ENCODE measurements at places on chromosomes 7 and 10.

DNA sequence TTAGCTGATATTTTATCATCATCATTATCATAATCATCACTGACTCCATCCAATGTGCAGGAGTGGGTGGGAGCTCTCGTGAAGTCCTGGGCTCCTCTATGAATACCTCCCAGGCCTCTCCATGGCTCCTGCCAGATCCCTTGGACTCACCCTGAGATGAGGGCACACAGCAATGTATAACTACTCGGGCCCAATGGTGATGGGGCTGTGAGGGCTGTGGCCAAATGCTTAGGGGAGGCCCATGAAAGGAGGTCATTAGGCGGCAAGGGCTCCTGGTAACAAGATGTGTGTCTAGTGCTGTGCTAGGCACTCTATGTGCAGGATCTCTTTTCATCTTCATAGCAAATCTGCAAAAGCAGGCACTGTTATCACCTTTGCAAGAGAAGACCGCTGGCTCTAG is 270.9 kb downstream of the GLRX3 start:
- DNase-seq: no peak

DNA sequence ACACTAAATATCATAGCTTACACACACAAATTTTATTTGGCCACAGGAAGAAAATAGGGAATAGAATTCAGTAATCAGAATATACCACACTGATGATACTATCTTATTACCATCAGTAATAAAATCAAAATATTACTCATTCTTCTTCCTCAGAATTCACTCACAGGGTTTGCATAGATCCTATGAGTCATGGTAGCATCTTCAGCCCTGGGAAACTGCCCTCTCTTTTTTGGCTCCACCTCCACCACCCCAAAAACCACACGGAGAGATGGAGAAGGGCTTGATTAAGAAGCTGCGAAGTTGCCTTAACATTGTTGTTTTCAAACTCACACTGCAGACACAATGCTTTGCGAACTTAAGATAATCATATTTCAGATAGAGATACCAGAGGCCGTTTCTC is 154.1 kb upstream of the AHR start:
- peak; percentile 40 for DNase-seq

- DNase-seq: no peak
Observed at GRCh38 chr10:31635415-31636065, 293.1 kb downstream of the ARHGAP12 start.

DNA sequence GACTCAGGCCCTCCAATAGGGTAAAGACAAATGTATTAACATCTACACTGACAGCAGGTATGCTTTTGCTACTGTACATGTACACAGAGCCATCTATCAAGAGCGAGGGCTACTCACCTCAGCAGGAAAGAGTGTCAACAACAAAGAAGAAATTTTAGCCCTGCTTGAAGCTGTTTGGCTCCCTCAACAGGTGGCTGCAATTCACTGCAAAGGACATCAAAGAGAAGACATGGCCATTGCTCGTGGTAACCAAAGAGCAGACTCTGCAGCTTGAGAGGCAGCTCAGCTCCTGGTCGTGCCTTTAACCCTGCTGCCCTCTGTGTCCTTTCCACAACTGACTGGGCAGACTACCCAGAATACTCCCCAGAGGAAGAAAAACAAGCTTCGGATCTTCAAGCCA is 5.1 kb downstream of the AKR1B15 start:
- no peak for DNase-seq

- DNase-seq: no peak
Observed at GRCh38 chr7:104980841-104981671, 32.9 kb upstream of the KMT2E start.

DNA sequence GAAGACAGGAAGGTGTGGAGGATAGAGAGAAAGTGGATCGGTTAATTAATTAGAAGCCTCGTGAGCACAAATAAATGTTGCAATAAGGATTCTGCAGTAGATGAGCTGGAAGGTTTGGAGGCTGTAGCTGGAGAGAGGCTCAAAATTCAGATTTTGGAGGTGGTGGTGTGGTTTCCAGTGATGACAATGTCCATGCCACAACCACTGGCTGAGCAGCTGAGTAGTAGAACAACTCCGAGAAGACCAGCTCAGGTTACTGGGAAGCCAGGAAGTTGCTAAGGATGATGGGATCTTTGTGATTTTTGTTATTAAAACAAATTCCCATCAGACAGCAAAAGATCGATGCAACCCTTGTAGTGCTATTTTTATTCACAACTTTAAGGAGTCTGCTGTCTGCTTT is 7.7 kb downstream of the SLC26A4 start:
- DNase-seq: no peak

- DNase-seq: no peak
Observed at GRCh38 chr10:89458784-89459183, 44.4 kb downstream of the IFIT5 start.

DNA sequence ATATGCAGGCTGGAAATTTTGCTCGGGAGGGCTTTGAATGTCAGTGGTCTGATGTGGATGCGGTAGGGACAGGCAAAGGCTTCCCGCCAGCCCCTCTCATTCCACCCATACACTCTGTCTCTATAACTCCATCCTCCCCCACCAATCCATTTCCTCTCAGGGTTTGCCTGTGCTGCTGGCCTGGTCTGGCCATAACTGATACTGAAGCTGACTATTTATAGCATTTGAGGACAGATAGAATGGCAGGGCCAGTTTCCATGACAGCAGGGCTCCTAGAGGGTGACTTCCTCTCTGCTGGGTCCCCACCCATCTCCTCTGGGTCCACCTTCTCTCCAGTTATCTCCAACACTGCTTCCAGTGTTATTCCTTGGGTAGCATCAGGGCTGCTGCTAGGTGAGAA is 6.6 kb upstream of the PDLIM1 start:
- no peak for DNase-seq

Data from stimulated activated CD8-positive, alpha-beta memory T cell treated with anti-CD3 and anti-CD28 coated beads, Interleukin-4, amount 100 ng/mL, for 4 hours (primary cell).